ENCODE measurements at places on chromosomes 12 and 14.

DNA sequence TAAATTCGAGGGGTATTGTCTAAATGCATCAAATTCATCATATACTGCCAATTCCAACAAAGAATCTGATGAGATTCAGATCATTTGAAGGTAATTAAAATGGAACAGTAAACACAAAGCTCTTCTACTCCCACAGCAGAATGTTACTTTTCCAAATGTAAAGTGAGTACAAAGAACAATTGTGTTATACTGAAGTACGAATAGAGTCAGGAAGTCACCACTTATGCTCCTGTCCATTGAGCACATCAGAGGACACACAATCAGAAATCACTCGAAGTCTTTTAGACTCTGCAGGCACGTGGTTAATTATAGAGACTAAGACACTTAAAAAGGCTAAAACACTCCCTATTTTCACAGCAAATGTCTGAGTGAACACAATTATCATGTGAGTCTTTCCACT lies 388.5 kb upstream of the MIS18BP1 start:
- DNase-seq = no peak

DNA sequence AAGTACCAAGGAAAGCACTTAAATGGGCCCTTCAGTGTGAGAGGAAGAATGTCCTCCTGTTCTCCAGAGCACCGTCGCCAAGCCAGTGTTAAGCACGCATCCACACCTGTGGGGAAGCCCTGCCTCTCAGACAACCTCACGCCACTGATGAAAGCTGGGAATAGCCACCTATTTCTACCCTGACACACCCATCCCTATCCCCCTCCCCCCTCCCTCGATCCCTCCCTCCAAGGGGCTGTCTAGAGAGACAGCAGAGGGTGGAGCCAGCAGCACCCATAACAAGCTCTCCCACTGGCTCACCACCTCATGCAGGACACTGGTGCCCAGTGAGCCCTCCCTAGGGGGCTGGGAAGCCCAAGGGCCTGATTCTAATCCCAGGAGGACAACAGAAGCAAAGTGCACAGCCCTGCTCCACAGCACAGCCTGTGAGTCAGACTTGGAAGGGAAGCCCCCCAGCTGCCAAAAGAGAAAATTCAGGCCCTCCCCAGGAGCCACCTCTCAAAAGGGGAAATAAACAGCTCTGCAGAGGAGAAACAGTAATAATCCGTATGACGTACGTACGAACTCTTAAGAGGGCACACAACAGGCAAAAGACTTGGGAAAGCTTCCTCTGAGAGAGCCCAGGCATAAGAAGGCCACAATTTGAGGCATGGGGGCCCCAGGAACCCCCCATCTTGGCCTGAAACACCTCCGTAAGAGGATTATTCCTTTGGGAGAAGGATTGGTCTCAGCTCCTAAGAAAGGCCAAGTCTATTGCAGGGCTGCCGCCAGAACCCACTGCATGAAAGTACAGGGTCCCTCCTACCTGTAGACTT lies 7.8 kb downstream of the PITPNM2 start:
- DNase-seq = no peak

DNA sequence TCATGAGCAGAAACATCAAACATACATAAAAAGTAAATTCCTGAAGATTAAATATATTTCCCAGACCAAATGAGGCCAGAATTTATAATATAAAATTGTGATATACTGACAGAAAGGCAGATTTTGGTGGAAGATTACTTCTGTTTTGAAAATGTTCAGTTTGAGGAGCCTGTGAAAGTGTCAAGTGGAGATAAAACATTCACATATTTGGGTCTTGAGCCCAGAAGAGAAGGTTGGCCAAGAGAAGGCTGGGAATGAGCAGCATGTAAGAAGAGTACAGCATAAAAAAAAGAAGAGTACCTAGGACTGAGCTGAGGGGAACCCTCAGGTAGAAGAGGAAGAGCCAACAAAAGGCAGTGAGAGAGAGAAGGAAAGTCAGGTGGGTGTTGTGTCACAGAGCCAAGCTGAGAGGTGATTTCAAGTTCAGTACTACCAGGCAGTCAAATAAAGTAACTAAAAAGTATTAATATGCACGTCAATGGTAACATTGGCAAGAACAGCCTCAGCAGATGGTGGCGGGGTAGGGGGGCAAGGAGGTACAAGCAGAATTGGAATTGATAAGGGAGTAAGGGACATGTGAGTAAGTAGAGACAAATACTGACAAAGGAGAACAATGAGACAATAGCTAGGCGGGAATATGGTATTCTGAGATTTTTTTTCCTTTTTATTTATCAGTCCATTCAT lies 120.7 kb upstream of the TTC7B start:
- DNase-seq = no peak

GRCh38 chr14:94689218-94689984 lies 77.2 kb downstream of the SERPINA3 start:
- peak; percentile 42 for DNase-seq

GRCh38 chr12:51961834-51962233 lies 10.3 kb downstream of the ACVR1B start:
- no peak for DNase-seq

DNA sequence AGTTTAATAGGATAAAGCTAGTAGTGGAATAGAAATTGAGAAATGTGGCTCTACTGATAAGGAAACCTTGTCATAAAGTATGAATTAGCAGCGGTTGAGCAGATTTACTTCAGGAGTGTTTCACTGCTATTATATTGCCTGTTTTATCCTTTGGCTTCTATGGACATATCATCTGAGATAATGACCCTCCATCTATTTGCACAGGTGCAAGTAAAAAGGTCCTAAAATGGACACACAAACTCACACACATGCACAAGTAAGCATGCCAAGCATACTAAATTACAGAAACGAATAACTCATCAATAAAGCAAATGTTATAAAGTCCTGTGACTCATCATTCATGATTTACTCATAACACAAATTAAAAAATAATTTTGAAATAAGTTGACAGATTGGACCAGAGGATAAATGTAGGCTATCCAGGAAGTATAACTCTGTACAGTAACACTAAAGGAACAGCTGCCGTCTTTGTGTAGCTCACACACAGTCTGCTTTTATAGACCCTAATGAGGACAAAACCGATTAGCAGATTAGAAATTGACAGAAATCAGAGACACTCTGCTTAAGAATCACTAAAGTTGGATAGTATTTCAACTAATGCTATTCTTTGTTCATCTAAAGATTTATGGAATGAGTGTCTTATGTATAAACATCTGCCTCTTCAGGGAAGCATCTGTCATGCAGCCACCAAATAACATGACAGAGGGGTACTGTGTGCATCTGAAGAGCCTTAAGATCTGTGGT lies 73.9 kb downstream of the SYT1 start:
- DNase-seq = no peak

GRCh38 chr12:47736216-47736615 lies 10.9 kb upstream of the ENDOU start:
- DNase-seq = no peak

- DNase-seq = no peak
These were observed 131.9 kb upstream of the CPM start for GRCh38 chr12:69064734-69065443.
